Cortex of kidney (tissue), 1 donor: ENCODE measurements at places on chromosomes 5 and 9.

GRCh38 chr9:98929071-98929470 is 14.6 kb upstream of the COL15A1 start:
- no peak for DNase-seq

DNA sequence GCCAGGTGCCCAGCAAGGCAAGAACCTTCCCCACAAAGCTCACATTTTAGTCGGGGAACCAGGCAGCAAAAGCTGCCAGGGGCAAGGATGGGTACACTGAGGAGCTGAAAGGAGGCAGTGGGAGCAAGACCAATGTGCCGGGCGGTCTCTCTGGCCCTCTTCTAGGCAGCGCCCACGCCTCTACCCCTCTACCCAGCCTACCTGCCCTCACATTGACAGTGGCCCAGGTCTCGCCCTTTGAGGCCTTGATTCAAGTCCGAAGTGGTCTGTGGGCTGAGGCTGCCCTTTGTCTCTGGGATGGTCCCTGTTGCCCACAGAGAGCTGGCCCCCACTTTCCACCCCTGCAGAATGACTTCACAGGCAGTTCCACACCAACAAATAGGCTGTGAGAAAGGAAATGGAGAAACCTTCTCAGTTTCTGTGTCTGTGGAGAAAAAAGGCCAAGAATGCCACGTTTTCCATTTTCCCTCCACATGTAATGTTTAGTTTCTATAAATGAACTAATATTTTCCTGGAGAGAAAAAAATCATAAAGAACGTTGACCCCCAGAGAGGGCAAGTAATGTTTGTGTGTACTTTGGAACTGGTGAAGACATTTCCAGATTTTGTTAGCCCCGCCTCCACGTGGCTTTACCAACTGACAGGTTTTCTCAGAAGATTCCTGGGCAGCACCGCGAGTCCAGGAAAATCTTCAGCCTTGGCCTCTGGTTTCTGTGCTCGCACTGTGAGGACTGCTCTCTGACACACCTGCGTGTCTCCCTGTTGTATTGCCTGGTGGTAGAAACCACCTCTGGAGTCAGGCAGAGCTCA is 57.4 kb upstream of the ANGPTL2 start:
- no peak for DNase-seq

- no peak for DNase-seq
These were observed 342.0 kb downstream of the MLLT3 start for GRCh38 chr9:20280330-20280729.

DNA sequence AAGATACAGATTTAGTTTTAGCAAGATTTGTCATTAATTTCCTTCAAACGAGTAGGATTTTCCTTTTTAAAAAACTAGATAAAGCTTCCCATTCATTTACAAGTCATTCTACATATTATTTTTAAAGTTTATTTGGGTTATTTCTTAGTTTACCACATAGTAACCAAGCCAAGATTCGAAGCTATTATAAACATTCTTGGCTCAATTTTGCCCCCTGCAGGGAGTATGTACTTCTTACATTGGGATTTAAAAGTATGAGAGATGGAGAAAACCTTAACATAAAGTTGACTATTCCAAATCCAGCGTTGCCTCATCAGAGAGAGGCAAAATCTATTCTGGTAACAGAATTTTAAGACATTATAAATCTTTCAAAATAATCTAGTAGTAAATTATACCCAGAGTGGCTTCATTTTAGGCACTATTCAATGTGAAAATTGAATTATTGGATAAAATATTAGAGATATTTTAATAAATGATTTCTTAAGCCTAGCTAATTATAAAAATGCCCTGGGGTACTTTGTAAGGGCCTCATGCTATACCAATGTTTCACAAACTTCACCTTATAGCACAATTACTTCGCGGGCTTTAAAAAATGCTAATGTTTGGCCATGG is 39.1 kb downstream of the FBN2 start:
- no peak for DNase-seq

DNA sequence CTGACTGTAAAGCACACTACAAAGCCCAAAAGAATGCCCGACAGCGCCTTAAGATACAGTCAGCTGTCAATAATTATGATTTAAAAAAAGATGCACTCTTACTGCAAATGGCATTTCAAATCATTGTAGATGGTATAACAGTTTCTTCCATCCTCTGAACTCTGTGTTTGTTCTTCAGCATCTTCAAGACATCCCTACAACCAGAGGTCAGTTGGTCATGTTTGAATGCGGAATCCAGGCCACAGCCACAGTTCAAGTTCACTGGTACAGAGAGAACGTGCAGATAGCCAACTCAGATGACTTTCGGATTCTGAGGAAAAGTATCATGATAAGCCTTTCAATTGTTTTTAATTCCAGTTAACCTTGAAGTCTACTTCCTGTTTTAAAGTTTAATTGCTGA is 8.7 kb upstream of the MYOT start:
- no peak for DNase-seq

DNA sequence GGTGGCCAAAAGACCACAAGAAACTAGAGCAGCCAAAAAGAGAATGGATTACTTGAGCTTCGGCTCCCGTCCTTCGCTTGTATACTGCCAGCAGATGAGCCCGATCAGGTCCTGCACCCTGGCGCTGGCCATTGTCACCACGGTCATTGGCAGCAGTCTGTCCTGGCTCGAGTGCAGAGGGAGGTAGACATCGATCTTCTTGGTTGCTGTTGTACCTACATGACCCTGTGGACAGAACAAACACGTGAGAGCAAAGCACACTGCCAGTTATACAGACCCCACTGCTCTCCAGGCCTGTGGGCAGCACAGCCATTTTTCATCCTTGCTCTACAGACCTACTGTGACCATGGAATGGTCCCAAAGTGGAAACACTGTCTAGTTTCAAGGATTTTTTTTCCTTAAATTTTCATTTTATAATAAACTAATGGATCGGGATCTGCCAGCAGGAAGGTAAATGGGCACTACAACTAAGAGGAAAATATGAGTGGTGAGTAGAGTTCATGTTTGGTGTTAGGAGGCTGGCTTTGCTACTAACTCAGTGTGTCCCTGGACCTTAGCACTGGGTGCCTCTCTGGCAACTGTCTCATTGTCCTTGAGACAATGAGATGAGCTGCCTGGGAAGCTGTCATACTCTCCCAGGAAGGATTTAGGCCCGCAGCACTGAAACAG is 121.4 kb downstream of the MAPKAP1 start:
- DNase-seq, result no peak
